Stimulated activated CD4-positive, alpha-beta T cell treated with anti-CD3 and anti-CD28 coated beads, Interleukin-15, amount 100 ng/mL, for 1 hour (primary cell): ENCODE measurements at places on chromosomes 16 and 17.

DNA sequence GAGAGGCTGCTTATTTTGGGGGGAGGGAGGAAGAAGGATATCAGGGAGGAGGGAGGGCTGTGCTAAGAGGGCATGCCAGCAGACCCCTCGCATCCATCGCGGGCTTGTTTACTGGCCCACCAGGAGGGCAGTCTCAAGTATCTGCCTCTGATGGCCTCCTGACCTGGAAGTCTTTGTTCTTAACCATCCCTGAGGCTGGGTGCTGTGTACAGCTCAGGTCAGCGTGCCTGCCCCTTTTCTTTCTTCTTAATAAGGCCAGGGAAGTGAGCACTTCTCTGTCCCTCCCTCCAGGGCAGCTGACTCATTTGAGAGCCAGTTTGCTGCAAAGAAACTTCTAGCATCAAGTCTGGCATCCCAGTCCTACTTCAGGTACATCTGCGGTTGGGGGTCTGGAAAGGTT is 157.0 kb downstream of the CCDC182 start:
- DNase-seq: no peak

DNA sequence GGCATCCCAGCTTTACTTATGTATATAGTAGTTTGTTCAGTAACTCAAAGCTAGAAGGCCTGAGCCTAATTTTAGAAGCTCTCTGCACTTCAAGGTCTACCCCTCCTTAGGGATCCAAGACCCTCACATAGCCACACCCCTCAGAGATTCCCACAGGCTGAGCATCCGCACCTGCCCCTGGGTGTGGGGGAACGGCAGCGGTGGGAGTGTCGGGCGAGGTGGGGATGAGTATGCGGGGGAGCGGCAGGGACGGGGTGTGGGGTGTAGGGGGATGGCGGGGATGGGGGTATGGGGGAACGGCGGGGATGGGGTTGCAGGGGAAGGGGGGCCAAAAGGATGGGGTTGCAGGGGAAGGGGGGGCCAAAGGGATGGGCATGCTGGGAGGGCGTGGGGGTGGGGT is 24.9 kb upstream of the BEAN1 start:
- DNase-seq: no peak

DNA sequence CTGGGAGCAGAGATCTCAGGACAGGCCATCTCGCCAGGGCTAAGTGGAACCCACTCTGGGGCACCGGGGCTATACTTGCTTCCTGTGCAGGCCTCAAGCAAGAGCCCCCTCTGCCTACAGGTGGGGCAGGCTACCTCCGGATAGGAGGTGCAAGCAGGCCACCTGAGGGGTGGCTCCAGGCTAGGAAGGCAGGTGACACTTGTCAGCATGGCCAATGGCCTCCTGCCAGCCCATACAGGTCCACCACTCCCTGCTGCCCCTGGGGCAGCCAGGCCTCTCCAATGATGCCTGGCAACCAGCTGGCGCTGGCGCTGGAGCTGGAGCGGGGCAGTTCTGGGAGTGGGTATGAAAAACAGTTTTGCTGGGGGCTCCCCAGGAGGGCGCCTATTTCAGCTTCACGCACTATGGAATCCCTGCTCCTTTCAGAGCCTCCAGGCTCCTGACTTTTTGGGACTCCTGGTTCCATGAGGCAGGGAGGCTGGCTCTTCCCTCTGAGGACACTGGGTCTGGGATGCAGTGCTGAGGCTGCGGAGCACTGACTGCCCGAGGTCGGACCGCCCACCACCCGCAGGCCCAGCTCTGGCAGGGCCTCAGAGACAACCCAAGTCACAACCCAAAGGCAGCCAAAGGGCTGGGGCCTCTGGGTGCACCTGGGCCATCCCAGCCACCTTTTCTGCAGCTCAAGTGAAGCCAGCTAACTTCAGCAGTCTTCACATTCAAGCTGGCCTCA is 8.4 kb upstream of the SREBF1 start:
- DNase-seq: no peak

- DNase-seq: no peak
These were observed 43.1 kb upstream of the HS3ST2 start for GRCh38 chr16:22770866-22771265.

- no peak for DNase-seq
These were observed 345 bp downstream of the EMC8 start for GRCh38 chr16:85798901-85799496.

- DNase-seq: peak; percentile 2
These were observed 40.6 kb downstream of the MIS12 start for GRCh38 chr17:5526821-5527598.

DNA sequence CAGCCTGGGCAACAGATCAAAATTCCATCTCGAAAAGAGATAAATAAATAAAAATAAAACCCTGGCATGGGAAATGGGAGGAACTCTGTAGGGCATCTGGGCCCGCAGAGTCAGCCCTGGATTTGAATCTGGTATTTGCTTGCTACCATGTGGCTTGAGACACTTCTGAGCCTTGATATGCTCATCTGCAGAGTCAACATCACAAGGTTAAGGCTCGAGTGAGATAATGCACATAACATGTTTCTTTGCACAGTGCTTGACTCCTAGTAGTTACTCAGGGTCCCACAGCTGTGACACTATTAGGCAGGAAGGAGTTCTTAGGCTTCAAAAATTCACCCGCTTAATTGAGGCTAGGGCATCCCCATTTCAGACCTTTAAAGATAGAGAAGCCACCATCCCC is 21.3 kb downstream of the CDK5RAP3 start:
- no peak for DNase-seq

- DNase-seq: no peak
These were observed 233.2 kb downstream of the PMP22 start for GRCh38 chr17:15031975-15032374.

DNA sequence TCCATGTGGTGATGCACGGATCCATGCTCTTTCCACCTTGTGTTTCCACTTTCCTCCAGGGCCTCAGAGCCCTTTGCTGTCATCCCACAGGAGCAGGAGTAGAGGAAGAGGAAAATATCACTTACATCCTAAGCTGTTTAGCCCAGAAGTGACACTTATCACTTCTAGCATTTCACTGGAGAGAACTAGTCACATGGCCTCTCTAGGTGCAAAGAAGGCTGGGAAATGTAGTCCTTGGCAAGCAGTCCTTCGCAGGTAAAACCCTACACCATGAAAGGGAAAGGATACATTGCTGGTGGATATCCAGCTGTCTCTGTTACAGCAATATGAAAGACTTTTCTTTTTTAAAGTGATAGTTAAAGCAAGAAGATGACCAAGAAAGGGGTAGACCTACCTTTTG is 185.9 kb downstream of the RGS9 start:
- DNase-seq: no peak

DNA sequence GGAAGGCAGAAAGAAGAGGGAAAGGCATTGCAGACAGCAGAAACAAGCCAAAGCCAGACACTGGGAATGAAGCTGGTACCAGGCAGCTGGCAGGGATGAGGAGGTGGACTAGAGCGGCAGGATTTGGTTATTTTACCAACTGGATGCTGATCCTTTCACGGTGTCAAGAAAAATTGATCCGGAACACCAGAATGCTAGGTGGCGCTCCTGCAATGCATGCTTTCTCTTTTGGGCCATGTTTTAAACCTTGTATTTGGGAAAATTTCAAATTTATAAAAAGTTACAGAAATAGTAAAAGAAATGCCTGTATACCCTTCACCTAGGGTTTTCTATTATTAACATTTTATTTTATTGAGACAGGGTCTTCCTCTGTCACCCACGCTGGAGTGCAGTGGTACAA is 224.7 kb downstream of the SOX9 start:
- DNase-seq: no peak

DNA sequence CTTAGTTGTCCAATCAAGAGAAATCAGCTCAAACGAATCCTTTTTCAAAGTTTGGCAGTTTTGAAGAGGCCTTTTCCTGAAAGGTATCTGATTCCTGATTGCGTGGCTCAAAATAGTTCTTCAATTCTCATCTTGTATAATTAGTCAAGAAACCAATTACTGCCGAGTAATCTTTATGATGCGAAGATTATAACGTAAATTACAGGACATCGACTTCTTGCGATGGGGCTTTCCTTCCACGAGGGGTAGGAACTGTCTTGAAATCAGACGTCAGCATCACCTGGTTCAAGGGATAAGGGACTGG is 644 bp upstream of the ARL2BP start:
- no peak for DNase-seq

GRCh38 chr17:58323366-58324055 is 5.1 kb downstream of the TSPOAP1 start:
- no peak for DNase-seq

DNA sequence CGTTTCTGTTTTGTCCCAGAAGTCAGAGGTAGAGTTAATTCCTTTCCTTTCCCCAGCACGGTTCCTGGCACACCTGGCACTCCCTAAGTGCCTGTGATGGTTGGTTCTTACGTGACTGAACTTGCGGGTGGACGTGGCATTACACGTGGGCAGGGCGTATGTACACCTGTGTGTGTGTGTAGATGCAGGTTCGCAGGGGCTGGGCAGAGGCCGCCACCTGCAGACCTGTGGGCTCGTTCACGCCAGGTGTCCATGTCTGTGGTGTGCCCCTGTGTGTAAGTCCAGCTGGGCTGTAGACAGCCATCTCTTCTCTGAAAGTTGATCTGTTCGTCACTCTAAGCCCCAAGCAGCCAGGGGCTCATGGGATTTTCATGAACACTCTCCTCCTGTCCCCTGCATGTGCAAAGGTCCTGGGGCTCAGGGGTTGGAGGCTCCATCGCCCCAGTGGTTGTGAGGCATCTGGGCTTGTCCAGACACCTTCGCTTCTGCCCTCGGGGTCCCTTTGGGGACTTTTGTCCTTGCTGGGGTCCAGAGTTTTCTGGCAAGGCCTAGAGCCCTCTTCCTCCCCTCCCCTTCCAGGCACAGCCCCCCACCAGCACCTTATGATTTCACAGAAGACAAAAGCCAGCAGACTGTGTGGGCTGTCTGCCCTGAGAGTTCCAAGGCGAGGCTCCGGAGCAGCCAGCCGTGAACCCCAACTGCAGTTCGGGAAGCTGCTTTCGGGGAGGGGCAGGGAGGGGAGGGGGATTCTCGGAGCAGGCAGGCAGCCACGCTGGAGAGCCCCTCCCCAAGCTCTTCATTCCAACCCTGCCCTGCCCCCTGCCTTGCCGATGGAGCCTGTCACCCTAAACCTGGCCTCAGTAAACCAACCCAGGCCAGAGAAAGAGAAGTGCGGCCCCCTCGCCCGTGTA is 5.4 kb upstream of the FSCN2 start:
- DNase-seq: no peak

GRCh38 chr16:50573947-50574744 is 25.9 kb downstream of the NKD1 start:
- DNase-seq: no peak

GRCh38 chr16:64159976-64160375 is 961.9 kb downstream of the CDH11 start:
- no peak for DNase-seq

GRCh38 chr16:57413301-57413730 is 8.7 kb downstream of the CCL17 start:
- no peak for DNase-seq

- no peak for DNase-seq
These were observed 10.8 kb downstream of the P2RX5 start for GRCh38 chr17:3685174-3685573.

- DNase-seq: no peak
These were observed 160.9 kb upstream of the TOX3 start for GRCh38 chr16:52707676-52708337.

DNA sequence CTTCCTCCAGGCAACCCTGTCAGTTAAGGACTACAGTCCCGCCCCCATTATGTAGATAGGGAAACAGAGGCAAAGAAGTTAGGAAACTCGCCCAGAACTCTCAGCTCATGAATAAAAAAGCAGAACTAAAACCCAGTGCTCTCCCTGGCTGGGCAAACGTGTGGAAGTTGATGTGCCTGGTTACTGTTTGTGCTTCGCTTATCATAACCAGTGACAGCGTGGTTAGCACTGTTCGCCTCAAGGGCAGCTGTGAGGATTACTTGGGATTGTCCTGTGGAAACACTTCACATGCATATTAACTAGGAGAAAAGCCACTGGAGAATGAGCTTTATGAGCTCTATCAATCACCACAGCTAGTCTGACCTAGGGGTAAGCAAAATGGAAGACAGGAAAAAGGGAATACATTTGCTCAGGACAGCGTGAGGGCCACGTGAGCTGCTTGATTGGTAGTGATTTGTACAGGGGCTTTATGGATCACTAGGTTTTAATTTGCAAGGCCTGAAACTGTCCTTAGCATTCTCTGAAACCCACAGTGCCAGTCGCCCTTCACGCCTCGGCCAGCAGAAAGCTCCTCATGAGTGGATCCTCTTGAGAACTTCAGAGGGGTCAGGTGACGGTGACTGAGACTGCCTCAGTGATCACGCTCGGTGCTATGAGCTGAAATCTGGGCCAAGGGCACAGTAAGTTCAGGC is 19.9 kb downstream of the CYB5D2 start:
- no peak for DNase-seq

GRCh38 chr16:72169708-72170107 is 2.2 kb downstream of the PMFBP1 start:
- DNase-seq: no peak

- DNase-seq: no peak
These were observed at the start of gene CDH13 for GRCh38 chr16:82626791-82627261. CDH13 (plus strand) TSS chr16:82626969.

GRCh38 chr17:2075336-2076086 is 20.6 kb downstream of the HIC1 start:
- DNase-seq: no peak

- no peak for DNase-seq
These were observed 1111.8 kb upstream of the EEF2KMT start for GRCh38 chr16:6209355-6209930.

GRCh38 chr17:47996201-47996600 is 25.3 kb downstream of the CDK5RAP3 start:
- DNase-seq: no peak

DNA sequence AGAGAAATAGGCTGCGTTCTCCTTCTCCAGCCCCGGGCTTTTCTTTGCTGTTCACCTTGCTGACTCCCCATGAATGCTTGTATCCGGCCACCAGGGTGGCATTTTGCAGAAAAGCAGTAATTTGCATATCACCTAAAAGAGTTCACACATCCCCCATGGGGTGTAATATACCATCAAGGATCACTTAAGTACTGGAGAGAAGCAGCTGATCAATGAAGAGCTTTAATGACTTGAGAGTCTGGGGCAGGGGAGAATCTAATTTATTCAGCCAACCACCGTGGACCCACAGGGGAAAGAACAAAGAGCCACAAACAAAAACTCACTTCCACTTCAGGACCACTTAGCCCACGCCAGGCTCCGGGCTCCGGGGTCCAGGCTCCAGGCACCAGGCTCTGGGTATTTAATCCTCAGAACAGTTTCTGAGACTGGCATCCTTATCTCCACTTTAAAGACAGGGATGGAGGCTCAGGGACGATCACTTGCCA is 33.9 kb upstream of the SEC14L1 start:
- no peak for DNase-seq

DNA sequence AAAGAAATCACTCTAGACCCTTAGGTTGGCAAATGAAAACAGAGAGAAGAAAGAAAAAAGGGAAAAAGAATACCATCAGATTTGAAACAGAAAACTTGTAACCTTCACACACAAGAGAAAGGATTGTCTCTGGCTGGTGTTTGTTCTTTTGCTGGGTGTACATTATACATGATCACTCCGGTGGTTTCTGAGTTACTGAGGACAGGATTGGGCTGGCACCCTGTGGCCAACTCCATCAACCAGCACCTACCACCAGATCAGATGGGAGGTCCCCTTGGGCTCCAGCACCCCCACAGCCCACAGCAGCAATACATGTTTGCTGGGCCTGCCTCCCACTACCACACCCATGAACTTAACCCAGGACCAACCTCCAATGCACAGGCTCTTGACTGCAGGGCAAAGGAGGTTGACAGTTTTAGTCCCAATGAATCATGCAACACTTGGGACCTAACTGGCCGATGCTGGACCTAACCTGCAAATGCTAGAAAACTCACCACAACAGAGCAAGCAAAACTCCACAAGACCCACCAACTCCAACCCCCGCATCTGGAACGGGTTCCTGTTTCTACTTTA is 308.3 kb downstream of the SOX9 start:
- no peak for DNase-seq
